Activated naive CD4-positive, alpha-beta T cell treated with anti-CD3 and anti-CD28 coated beads, Interleukin-2, amount 10 ng/mL, durations not matched to agents 5 hours and 36 hours (primary cell): ENCODE measurements at places on chromosomes 12 and 14. TPM values are rescaled to one million over a fixed set of nuclear protein-coding genes. Genes with fewer than 3 reads are reported as not detected.

LRRC43 gene
- total RNA-seq, result not detected

GOLT1B gene
- total RNA-seq, result 45.8 TPM

KCNK13 gene
- 0.08 TPM for total RNA-seq

TMEM63C gene
- total RNA-seq, result 0.17 TPM

MGST1 gene
- not detected for total RNA-seq

VPS33A gene
- total RNA-seq, result 25.9 TPM

MUCL1 gene
- total RNA-seq, result not detected

PTPN6 gene
- 394 TPM for total RNA-seq

CIDEB gene
- total RNA-seq, result 30.2 TPM

DNAI7 gene
- total RNA-seq, result not detected

VWF gene
- total RNA-seq, result 0.08 TPM

ZFHX2 gene
- 0.53 TPM for total RNA-seq
